Right ventricle myocardium superior (tissue), 1 donor: ENCODE measurements at places on chromosomes 2 and 18. TPM values are rescaled to one million over a fixed set of nuclear protein-coding genes. Genes with fewer than 3 reads are reported as not detected.

GRCh38 chr2:128262315-128263253, 56.1 kb downstream of the HS6ST1 start:
- peak; percentile 40 for DNase-seq

- no peak for DNase-seq
Measured at GRCh38 chr2:145157036-145157675, 637.2 kb upstream of the ZEB2 start.

- DNase-seq: no peak
Measured at GRCh38 chr2:203692031-203692710, 14.3 kb upstream of the CD28 start.

PID1 gene
- 7.1 TPM for total RNA-seq

DNA sequence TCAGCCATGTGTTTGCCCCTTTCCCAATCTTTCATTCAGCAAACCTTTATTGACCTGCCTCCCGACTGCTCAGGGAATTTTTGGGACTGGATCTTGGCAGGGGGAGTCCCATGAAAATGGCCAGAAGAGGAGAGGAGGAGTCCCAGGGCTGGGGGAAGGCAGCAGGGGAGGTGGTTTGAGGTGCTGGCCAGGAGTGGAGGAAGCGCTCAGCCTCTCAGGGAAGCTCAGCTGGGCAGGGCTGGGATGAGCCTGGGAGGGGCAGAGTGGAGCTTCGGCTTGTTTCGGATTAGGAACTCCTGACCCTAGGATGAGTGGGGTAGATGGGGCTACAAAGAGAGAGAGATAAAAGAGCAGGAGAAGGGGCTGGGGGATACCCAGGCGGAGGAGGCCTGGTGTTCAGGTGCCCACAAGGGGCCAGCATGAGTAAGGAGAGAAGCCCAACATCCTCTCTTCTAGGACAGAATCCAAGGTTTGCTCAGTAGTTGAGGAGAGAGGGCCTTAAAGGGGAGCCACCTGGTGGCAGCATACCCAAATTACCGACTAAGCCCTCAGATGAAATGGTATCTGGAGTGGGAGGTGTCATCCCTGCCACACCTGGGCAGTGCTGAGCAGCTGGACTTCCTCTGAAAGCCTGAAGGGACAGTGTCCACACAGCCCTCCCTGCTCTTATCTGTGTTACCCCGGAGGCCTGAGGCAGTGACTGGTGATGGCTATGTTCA, 91.1 kb downstream of the INHBB start:
- no peak for DNase-seq

GRCh38 chr2:85712849-85713612, 18.9 kb downstream of the GNLY start:
- peak; percentile 78 for DNase-seq

CHN1 gene
- total RNA-seq: 9.2 TPM

DNA sequence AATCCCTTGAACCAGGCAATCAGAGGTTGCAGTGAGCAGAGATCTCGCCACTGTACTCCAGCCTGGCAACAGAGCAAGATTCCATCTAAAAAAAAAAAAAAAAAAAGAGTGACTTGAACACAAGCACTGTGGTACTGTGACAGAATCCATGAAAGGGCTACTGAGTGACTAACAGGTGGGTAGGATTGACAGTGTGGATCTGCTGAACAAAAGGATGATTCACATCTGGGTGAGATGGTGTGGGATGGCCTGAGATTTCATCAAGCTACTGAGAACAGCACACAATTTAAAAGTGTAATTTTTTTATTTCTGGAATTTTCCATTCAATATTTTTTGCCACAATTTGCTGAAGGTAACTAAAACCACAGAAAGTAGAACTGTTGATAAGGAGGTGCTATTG, 13.3 kb upstream of the SP3 start:
- DNase-seq: no peak

DNA sequence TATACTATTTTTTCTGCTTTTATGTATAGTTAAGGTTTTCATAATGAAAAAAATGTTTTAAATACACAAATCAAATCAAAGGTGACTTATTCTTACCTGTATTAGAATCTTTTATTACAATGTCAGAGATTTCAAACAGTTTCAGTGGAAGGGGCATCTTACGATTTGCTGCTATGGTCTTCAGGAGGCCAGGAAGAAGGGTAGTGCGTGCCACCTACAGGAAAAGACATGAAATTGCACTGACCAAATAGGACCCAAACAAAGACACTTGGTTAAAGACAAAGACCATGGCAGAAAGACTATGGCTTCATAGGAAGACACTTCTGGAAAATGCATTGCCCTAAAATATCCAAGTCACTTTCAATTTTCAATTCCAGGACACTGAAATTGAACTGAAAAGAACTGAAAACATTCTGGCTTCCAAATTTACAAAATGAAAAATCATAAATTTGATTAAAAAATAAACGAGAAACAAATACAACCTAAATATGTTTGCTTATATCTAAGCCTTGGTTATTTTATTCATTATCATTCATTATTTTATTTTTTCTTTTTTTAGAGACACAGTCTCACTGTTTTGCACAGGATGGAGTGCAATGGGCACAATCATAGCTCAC, 42.1 kb downstream of the FARSB start:
- DNase-seq: no peak

DNA sequence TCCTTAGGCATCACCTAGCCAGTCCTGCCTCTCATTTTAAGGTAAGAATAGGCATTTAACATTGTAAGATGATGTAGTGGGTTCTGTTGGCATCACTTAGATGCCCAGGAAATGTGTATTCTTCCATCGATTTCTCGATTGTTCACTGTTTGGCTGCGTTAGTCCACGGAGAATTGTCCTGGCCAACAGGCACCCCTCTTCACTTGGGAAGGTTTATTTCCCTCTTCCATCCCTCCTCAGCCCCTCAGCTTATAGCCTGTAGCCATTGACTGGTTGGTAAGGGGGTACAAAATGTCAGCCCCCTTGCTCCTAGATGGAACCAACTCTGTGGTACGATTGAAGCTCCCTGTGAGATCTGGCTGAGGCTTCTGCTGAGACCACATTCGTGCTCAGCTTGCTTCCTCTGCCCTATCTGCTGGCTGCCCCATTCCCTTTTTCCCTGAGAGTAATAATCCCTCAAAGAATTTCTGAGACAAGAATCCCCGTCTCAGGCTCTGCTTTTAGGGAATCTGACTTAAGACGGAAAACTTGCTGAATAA, 43.4 kb downstream of the PLEKHA3 start:
- DNase-seq: no peak
